ENCODE measurements at places on chromosomes 2 and 18.

DNA sequence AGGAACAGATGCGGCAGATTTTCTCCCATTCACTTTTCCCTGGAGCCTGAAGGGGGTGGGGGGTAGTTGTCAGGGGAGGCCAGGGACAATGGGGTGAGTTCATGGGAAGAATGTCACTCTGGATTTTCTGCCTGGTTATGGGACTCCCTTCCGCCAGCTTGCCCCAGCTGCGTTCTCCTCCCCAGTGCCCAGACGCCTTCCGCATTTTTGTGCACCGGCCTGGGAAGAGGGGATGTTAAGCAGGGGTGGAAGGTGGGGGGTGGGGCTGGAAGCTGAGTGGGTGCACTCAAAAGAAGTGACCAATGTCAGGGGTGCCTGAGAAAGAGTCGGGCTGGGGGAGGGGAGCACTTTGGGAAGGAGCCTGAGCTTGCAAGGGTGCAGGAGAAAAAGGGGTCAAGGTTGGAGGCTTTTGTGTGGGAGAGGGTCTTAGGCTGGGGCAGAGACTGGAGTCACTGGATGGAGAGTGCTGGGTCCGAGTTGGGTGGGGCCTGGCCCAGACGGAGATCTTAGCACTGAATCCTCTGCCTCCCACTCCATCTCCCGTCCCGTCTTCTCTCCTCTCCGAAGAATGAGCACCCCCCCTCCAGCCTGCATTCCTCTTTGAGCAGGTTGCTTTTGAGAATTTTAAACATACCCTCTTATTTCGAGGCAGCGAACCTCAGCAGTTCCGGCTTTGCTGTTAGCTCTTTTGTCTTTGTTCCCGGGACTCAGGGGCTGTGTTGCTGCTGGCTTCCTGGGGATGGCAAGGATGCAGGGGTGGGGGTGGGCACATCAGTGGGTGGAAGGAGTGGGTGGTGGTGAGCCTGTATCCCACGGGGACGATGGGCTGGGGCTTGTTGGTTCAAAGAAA, 2.7 kb downstream of the IGFBP2 start:
- peak; percentile 39 for DNase-seq

- DNase-seq = no peak
Observed at GRCh38 chr2:136168720-136169119, 50.8 kb upstream of the CXCR4 start.

DNA sequence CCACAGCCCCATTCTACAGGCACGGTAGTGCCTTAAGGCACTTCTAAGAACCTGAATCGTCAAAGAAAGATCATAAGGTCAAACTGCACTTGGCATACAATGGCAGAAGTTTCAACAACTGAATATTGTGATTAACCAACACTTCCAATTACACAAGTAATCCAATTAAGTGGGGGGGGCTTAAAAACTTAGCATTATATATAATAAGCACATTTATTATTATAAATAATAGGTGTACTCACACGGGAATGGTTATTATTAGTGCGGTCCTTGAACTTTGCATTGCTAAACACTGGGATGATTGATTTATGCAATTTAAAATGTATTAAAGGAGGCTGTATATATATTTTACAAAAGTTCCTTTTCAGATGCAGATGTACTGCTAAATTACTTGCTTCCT, 7.6 kb downstream of the APCDD1 start:
- no peak for DNase-seq

DNA sequence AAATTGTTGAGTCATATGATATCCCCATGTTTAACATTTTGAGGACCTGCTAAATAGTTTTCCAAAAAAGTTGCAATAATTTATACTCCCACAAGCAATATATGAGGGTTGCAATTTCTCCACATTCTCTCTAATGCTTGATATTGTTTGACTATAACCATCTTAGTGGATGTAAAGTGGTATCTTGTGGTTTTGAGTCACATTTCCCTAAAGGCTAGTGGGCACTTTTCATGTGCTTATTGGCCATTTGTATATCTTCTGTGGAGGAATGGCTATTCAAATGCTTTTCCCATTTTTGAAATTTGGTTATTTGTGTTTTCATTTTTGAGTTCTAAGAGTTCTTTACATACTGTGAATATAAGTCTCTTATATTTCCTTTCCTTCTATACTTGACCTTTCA, 82.7 kb downstream of the SCG2 start:
- no peak for DNase-seq

DNA sequence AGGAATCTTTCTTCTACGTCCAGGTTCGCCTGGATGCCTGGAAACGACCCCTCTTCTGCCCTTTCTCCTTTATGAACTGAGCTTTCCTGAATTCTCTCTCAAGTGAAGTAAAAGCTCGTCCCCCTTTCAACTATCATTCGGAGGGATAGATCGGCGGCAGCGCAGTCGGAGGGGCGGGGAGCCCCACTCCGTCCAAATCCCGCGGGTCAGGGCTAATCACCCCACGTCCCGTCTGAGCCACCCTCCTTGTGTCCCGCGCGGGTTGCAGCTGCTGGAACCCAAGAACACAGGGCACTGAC, 367 bp downstream of the FBXO48 start:
- no peak for DNase-seq

DNA sequence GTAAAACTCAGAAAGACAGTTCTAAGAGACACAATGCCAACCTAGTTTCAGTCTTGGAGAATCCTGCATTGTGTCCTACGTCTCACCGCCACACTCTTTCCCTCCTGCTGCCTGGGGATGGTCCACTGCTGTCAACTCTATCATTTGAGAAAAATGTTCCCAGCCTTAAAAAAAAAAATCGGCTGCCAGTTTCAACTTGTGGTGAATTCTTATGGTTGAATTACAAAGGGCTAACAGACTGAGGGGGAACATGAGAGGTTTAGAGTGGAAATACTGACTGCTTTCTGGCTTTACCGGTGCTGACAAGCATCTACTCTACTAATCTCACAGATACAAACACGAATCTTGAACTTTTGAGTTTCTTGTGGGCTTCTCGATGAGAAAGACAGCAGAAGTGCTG, 74.0 kb downstream of the NAB1 start:
- DNase-seq = no peak

DNA sequence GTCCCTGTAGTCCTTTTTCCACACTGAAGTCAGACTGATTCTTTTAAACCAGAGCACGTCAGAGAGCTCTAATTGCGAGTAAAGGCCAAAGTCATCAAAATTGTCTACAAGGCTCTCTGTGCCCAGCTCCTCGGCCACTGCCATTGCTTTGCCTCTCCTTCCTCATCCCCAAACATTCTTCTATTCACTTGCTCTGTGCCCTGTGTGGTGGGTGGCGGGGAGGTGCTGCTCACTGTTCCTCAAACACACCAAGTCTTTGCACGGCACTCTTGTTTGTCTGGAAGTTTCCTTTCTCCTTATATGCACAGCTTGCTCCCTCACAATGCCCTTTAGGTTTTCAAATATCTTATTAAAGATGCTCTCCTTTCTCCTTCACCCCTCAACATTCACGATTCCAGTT, 100.1 kb upstream of the FSHR start:
- no peak for DNase-seq

DNA sequence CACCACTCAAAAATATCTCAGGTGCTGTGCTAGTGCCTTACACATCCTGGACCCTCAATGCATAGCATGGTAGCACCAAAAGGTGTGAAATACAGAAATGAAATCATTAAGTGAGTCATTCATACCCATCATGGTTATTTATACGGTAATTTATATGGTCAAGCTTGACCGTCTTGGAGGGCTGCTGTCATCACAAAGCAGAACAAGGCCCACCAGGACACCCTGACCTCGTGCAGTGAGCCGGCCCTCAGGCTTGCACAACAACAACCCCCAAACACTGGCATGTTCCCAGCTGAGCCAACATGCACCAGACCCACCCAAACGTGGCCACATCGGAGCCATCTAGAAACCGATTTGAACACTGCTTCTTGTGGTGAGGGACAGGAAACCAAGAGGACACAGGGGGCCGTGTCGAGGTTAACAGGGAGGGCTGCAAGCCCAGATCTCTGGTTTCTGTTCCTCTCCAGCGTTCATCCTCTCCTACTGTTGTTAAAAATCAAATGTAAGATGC, 378.5 kb upstream of the ID2 start:
- peak; percentile 39 for DNase-seq

- no peak for DNase-seq
Observed at GRCh38 chr2:180124273-180125139, 117.4 kb upstream of the CWC22 start.

GRCh38 chr2:118697781-118698180, 149.7 kb downstream of the EN1 start:
- no peak for DNase-seq

- no peak for DNase-seq
Observed at GRCh38 chr2:217293046-217293445, 433.2 kb upstream of the TNP1 start.

- DNase-seq = no peak
Observed at GRCh38 chr2:63735931-63736330, 105.8 kb upstream of the UGP2 start.

DNA sequence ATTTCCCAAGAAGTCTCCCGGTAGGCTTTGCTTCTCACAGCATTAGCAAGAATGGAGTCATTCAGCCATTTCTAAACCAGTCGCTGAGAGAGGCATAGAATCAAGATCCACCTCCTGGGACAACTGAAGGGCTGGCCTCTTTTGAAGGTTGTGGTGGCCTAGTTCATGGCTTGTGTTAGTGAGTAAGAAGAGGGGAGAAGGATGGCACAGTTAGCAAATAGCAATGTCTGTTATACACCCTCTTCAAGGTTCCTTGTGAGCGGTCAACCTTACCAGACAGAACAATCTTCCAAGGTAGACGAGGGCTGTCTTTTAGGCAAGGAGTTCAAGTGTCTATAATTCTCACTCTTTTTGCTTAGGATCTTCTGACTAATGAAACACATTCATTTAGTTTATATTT, 35.4 kb upstream of the DNAH7 start:
- DNase-seq = no peak

GRCh38 chr18:76495006-76495370, at the start of gene ZNF516:
TSS of gene ZNF516 (minus strand) at chr18:76495242. CDS start at chr18:76443054, 52,188 bp downstream.
- no peak for DNase-seq

GRCh38 chr18:57855551-57855950, 52.4 kb upstream of the ATP8B1 start:
- no peak for DNase-seq

- DNase-seq = no peak
Observed at GRCh38 chr2:68658266-68658665, 14.9 kb downstream of the PROKR1 start.

DNA sequence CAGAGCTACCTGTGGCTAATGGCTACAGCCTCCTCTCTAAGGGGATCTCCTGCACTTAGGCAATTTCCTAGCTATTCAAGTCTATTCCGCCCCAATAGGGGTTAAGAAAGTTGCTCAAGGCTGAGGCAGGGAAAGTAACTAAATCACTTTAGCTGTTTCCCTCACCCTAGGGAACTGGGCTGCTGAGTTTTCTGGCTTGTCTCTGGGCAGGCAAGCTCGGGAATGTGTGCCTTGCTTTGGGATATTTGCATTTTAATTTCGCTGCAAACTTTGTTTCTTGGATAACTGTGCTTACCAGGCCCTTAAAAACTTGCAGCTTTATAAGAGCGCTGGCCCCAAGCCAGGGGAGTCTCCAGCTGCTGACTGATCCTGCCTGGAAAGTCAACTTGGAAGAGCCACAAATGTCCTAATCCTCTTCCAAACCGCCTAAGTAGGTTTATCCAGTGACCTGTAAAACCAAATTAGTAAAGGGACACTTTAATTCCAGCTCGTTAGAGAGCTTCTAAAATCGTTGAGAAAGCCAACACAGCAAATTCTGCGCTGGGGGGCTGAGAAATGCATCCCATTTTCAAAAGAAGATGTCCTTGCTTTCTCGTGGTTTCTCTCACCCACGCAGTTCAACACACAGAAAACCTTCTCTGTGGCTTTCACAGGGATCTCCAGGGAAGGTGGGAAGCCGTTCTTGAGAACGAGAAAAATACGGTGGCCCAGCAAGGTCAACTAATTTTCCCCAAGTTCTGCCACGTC, 59.5 kb upstream of the SP3 start:
- peak; percentile 67 for DNase-seq

GRCh38 chr2:214127571-214127970, 283.3 kb upstream of the VWC2L start:
- DNase-seq = no peak
